Liver (tissue), 10 donors: ENCODE measurements at places on chromosomes 7 and 10.

GRCh38 chr7:54543051-54543488 lies 895 bp downstream of the VSTM2A start:
- no peak for DNase-seq

DNA sequence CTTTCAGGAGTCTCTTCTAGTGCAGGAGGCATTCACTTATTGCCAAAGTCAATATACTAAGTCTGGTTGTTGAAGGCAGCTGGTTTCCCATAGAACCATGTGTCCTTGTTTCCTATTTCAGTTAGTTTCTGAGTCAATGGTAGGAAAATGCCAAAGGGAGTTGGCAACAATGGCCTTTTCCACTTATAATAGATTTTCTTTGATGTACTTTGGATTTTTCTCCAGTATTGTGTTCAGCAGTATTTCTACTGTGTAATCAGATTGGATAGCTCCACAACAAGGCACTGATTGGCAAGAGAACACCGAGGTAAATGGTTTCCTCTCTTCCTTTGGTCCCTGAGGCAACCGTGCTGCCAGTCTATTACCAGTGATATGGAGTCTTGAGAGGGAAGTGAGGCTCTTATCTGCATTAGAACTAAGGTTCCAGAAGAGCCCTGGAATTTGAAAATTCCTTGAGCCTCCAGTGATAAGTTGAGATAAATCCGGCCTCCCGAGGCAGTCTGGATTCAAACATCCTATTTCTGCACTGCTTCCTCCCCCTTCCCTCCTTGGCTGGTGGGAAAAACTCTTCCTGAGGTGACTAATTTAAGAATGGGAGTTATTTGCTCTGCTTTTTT lies 7.9 kb upstream of the SEPTIN7 start:
- no peak for DNase-seq

DNA sequence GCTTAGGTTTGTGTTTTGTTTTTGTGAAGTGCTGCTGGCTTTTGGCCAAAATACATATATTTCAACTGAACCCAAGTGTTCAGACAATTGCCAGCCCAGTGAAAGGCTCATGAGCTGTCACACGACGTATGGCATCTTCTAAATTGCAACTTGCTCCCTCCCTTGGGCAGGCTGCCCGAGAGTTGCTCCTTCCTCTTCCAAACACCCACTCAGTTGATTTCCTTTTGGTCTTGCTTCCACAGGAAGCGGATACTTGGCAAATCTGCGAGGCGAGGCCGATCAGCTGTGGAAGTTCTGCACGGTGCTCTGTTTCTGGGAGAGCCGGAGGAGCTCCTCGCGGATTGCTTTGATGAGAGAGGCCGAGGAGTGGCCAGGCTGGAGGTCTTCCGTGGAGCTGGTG lies 39.6 kb upstream of the ATP6V0A4 start:
- DNase-seq, result no peak

- DNase-seq, result no peak
These were observed 49.6 kb upstream of the MYL10 start for GRCh38 chr7:101678658-101679057.

- DNase-seq, result no peak
These were observed 219.0 kb downstream of the PTEN start for GRCh38 chr10:88082391-88082790.

- DNase-seq, result no peak
These were observed 195.8 kb upstream of the NEBL start for GRCh38 chr10:21092683-21093524.

DNA sequence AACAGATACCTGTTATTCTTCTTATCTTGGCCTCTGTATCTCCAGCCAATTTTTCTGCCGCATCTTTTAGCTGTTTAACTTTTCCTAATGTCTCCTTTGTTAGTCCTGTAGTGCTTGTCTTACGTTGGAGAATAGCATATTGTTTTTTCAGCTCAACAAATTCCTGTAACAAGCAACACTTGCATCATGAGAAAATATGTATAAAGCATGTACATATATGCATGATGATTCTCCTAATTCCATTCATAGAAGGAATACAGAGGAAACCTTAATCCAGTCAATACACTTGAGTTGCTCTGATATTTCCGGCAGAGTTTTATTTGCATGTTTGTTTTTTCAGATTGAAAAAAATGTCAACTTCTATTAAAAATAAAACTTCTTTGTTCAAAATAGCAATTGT lies 26.1 kb upstream of the LAMB1 start:
- DNase-seq, result no peak

GRCh38 chr10:95785317-95785716 lies 29.4 kb downstream of the ENTPD1 start:
- DNase-seq, result no peak

- no peak for DNase-seq
These were observed 98.6 kb downstream of the ARID5B start for GRCh38 chr10:62000037-62000603.

DNA sequence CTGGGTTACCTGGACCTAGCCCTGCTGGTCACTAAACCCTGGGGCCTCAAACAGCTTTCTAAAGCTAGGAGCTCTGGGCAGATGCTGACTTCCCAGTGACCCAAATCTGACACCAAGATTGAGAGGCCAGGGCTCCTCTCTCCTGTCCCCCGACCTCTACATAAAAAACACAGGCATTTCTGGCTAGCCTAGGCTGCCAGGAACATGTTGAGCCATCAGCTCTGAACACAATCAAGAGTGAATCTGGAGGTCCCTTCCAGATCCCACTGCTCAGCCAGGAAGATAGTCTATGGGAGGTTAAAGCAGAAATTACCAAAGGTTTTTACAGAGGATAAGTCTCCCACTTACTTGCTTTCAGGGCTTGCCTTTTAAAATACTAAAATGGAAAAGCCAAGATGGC lies 22.1 kb upstream of the PDE1C start:
- DNase-seq, result no peak

DNA sequence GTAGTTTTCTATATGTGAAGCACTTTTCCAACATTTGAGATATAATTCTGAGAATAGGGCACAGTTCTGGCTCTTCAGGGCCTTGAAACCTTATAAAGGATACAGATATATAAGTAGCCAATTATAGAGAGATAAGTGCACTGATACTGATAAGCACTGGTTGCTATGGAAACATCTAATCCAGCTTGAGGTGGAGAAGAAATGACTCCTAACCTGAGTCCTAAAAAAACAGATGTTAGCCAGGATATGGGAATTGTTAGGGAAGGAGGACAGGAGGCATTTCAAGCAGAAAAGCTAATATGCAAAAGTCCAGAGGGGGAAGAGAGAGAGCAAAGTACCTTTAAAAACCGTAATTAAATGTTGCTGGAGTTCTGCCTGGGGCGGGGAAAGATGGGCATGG lies 30.8 kb downstream of the STRIP2 start:
- DNase-seq, result no peak

DNA sequence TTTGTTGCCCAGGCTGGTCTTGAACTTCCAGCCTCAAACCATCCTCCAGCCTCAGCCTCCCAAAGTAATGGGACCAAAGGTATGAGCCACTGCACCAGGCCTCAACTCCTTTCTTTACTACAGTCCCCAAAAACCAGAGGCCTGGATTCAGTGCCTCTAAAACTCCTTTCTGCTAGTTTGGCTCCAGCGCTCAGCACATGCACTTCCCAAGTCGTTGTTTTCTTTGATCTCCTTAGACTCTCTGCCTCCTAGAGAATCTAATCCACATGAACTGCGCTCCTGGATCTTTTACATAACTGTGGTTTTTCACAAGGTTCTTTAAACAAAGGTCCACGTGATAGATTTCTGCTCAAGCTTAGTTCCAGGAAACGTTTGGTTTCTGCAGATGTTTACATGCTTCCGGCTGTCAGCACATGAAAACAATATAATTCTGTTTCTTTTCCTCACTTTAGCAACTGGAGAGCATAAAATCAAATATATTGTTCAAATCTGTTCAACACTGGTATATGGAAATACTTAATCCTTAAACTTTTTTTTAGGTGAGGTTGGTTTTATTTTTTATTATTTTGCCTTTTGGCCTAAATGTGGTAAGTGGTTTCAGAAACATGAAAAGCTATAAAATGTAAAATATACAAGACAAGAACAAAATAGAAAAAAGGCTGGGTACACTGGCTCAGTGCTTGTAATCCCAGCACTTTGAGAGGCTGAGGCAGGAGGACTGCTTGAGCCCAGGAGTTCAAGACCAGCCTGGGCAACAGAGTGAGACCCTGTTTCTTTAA lies 270.5 kb upstream of the MKLN1 start:
- DNase-seq, result no peak

GRCh38 chr7:148242294-148242821 lies 348.2 kb upstream of the C7orf33 start:
- DNase-seq, result no peak

- DNase-seq, result no peak
These were observed 30.6 kb upstream of the TAX1BP1 start for GRCh38 chr7:27709137-27710075.

GRCh38 chr7:141754939-141755338 lies 9.0 kb upstream of the TAS2R3 start:
- no peak for DNase-seq

DNA sequence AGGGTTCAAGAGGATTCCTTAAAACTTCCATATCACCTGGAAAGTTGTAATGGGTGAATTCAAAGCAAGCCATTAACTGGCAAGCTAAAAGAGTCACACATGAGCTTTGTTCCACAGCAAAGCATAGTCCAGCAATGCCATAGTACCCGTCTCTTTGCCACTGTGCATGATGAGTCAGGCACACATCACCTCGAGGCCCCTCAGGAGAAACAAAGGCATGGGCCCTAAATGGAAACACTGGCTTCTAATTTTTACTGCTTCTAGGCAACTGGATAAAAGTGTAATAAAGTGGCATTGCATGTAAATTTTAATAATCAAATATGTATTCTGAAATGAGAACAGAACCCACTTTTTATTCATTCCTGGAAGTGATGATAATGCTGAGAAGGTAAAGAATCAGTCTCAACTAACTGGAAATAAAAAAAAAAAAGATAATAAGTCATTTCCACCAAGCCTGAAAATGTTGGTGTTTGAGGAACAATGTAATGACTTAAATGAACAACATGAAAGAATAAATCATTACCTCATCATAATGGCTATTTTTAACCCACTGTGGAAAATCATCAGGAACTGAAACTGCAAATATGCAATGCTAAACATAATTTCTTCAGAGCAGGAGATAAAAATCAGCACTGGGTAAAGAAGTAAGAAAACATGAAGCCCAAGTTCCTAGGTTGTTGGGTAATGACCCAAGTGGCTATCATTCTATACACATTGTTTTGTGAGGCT lies 104.9 kb downstream of the CDK6 start:
- DNase-seq, result no peak

DNA sequence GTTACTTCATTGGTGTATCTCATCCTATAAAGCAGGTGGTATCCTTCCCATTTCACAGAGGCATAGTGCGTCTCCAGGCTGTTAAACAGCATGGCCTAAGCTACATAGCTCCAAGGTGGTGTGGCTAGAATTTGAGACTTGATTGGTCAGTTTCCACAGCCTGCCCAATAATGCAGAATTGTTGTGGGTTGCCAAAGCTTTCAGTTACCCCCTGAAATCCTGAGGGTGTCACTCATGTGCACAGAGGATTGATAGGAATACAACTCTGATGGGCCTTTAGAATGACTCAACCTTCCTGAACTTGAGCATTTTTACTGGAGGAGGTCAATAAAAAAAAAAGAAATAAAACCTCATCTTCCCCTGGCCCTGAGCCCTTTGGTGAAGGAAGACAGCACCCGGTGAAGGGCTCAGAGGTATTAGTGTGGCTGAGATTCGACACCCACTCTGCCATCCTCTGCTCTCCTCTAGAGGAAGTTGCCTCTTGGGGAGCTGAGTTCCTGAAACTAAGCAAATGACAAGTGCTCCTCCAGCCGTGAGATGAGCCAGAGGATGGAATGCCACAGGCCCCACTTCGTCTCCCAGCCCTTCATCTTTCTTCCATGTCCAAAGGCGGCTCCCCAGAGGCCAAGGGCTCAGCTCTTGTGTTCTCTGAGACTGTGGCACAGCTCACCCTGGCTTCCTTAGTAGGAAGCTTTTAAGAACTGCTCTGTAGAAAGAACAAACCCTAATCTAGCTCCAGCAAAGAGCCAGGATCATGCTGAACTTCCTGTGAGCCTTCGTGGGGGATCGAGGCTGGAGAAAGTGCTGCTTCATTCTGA lies 1.0 kb downstream of the ACSL5 start:
- DNase-seq, result no peak

- DNase-seq, result no peak
These were observed 25.8 kb upstream of the SLF2 start for GRCh38 chr10:100886963-100887362.

DNA sequence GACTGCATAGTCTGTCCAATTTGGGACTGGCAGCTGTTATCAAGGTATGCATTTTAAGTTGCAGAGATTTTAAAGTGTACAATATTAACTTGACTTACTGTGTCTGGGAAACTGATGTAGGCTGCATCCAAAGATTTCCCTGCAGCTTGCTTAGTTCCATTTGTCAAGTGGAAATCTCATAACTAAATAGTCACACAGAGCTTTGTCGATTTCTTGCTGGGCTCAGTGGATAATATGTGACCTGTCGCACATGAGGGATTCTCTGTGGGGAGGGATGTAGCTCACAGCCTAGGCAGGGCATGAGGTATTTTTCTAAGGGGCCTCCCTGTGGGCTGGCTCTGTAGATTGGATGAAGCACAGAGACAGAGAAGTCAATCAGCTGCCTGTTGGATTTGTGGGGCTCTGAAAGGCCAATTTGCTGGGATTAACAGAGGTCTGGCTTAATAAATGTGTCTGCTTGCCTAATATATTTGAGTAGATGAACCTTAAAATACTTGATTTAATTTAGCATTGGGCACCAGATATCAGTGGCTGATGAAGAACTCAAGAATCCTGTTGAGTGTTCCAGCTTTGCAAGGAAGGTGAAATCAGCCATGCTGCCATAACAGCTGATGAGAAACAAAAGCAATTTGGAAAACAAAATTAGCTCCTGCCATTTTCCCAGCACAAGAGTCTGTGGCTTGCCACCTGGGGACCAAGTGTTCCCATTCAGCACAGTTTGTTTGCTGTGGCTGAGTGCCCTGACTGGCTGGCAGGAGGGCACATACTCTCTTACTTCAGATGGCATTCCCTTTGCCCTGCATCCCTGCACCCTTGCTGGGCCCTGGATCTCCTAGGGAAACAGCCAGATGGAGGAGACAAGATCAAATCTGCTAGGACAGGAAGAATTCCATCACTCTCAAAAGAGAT lies 598.5 kb downstream of the SORCS3 start:
- no peak for DNase-seq

DNA sequence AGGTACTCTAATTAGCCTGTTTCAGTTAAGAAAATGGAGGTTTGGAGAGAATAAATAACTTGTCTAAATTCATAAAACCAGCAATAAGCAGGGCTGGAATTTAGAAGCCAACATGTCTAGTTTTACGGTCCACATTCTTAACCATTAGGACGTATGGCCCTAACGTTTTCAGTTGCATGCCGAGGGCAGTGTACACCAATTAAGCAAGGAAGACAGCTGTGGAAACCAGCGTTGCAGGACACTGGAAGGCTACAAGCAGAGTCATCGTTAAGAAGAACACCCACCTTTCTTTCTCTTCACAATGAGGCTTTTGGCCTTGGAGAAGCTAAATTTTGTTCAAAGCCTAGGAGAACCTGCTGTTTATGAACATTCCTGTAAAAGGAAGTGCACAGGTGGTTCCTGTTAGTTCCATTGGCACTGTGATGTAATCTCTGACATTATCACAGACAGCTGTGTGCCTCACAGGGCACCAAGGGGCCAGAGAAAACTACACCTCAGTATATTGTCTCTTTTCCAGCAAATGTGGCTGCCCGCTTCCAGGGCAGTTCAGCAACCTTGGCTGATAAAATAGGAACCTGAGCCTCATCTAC lies 21.0 kb downstream of the MPP7 start:
- DNase-seq, result no peak
